ENCODE measurements at places on chromosomes 12 and 14.

- no peak for DNase-seq
Measured at GRCh38 chr14:31965071-31965734, 111.9 kb upstream of the ARHGAP5 start.

- no peak for DNase-seq
Measured at GRCh38 chr12:123050331-123050831, 69.9 kb downstream of the ARL6IP4 start.

GRCh38 chr12:99767809-99768208 is 120.3 kb downstream of the GARIN6 start:
- DNase-seq = no peak

DNA sequence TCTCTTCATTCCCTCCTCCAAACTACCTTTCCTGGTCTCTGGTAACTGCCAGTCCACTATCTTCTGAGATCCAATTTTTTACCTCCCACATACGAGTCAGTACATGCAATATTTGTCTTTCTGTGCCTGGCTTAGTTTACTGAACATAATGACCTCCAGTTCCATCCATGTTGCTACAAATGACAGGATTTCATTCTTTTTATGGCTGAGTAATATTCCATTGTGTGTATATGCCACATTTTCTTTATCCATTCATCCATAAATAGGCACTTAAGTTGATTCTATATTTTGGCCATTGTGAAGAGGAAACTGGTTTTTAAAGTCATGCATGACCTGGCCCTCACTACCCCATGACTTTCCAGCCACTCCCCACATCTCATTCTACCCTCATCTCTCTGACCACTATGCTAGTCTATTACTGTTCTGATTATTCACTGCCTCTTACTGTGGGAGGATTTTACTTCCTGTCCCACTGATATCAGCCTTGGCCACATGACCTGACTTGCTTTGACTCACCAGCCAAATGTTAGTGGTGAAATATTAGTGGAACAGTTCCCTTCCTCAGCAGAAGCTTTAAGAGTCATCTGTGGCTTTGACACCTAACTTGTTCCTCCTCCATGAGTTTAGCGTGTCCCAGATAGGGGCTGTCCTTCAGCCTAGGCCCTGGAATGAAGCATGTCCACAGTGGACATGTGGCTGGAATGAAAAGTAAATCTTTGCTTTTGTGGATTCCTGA is 52.2 kb downstream of the GOLGA5 start:
- DNase-seq = no peak

- no peak for DNase-seq
Measured at GRCh38 chr12:42450248-42450647, 124.3 kb downstream of the PPHLN1 start.

DNA sequence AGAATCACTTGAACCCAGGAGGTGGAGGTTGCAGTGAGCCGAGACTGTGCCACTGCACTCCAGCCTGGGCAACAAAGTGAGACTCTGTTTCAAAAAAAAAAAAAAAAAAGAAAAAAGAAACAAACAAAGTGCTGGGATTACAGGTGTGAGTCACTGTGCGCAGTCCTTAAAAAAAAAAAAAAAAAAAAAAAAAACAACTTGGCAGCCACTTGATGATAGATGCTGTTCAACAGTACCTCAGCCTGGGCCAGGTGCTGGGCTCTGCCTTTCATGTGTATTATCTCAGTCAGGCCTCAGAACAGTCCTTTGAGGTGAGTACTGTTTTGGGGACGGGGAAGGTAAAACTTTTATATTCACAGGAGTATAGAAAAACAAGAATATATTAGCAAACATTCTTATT is 9.6 kb downstream of the ACADS start:
- no peak for DNase-seq

GRCh38 chr12:132302466-132303358 is 26.7 kb downstream of the GALNT9 start:
- DNase-seq = no peak

DNA sequence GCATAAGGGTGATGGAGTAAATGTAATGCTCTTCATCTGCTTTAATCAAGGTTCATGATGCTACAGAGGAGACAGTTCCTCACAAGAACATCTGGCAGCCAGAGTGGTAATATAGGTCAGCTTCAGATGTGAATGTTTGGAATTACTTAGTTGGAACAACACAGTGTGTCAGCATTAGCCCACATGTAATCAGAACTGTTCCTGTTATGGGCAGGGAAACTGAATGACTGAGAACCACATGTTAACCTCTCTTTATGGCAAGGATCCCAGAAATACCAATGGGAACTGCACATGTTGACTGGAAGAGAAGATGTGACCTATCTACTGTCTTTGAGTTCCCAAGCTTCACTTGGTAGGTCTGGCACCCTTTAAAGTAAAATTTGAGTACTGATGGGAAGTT is 390.1 kb upstream of the PDE3A start:
- no peak for DNase-seq

DNA sequence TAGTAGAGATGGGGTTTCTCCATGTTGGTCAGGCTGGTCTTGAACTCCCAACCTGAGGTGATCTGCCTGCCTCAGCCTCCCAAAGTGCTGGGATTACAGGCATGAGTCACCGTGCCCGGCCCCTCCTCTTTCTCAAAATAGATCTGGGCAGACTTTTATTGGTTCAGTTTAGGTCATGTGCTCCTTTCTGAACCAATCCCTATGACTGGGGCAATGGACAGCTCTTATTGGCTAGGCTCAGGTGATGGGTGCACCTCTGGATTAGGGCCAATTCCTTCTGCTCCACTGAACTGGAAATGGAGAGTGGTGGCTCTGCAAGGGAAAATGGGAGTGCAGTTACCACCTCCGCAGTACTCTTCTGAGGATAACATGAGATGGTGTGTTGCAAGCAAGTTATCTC is 6.2 kb upstream of the ATP6V0A2 start:
- no peak for DNase-seq

- no peak for DNase-seq
Measured at GRCh38 chr12:33427071-33427470, 12.5 kb downstream of the SYT10 start.

DNA sequence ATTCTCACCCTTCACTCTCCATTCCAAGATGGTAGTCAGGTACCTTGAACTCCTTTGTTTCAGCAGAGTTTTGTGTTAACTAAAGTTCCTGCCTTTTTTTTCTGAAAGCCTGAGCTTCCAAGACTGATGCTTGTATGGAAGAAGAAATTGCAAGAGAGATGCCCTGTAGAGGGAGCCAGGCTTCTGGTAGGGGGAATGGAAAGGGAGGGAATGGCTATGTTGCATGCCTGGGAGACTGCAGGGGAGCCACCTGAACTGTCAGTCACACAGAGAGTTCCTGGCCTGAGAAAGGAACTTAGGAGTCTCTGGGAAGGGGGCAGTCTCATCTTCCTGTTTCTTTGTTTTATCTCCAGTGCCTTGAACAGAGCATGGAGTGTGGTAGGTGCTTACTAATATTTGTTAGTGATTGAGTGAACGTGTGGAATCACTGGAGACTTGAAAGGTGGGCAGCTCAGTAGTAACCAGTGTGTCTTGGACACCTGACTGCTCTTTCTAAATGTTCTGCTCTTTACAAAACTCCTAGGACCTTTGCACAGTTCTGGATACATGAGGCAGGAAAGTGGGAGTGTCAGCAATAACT is 132.2 kb downstream of the ANO4 start:
- DNase-seq = no peak

DNA sequence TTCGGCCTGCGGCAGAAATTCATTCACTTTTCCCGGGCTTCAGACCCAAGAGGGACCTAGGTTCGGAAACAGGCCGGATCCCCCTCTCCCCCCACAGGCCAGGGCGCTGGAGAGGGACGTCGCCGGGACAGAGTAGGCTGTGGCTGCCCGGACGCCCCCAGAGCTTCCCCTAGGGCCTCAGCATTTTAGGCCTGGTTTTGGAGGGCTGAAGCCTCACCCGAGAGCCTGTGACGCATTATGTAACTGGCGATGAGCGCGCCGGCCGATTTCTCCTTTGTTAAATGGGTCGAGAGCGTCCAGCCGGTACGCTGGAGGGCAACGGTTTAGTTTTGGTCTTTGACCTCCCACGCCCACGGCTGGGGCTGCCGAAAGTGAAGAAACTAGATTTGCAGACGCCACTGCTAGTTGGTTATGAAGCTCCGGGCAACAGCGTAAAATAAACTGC is 657 bp downstream of the PEBP1 start:
- DNase-seq = no peak

- no peak for DNase-seq
Measured at GRCh38 chr14:72515779-72516770, 377.8 kb downstream of the DPF3 start.

DNA sequence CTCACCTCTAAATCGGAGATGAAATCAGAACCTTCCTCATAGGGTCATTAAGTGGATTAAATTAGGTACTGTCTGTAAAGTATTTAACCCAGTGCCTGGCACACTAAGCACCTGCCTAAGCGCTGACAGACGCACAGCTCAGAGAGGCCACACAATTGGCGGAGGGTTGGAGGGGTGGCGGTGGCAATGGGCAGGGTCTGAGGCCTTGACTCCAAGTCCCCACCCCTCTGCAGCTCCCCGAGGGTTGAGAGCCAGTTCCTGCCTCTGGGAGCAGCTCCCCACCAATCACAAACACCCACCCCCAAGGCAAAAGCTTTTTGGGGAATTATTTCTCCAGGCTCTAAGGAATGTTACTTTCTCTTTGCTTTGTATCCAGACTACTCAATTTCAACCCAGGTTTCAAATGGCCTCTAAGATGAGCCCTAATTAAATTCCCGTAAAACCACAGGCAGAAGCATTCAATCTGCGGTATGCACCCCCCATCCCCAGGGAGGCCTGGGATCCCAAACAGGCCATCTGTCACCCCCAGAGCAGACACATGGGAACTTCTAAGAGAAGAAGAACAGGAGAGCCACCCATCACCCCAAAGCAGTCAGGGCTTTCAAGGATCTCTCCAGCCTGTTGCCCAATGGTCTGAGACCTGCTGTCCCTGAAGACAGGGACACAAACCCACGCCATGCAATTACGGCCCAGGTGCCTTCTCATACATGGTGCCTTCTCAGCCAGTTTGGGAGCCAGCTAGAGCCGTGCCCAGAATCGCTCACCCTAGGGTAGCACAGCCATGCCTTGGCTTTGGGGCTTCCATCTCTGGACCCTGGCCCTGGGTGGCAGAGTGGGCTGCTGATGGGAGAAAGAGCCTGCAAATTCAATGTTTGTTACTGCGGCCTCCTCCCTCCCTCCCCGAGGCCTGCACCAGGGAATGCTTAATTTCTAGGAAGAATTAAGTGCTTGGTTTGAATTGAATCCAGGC is 66.1 kb downstream of the CHGA start:
- DNase-seq = peak; percentile 77

GRCh38 chr14:81535396-81536164 is 1.9 kb upstream of the SEL1L start:
- DNase-seq = no peak

DNA sequence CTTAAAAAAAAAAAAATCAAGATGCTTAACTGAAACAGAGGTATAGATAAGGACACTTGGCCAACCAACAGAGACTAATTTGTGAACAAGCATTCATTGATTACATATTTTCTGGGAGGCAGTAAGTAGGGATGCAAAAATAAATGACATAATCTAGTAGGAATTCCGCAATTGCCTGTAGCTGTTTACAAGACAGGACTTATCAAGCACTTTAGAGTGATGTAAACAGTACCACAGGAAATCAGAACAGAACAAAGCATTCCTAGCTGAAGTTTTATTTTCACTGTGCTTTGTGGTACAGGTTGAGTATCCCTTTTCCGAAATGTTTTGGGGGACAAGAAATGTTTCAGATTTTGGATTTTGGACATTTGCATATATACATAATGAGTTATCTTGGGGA is 68.2 kb upstream of the FGD4 start:
- no peak for DNase-seq

DNA sequence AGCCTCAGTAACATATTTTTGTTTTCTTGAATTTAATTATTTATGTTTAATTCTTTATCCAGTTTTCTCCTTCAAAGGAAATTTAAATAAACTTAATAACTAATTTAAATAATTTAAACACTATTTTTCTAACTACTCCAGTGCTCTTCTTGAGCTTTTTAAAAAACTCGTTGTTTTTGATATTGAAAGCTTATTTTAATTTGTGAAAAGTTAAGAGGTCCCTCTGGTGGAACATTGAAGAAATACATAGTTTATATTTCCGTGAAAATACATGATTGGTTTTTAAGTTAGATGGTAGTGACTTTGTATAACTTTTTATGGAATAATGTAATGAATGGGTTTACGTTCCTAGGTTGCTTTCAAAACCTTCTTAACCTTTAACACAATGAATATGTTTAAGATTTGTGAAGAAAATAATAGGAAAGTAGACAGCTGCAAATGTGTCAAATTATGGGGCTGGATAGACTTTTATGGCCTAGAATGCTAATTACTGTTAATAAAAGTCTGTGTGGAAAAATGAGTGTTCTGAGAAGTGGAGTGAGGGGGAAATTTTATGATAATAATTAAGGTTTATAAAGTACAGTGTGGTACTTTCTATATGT is 45.9 kb upstream of the MSRB3 start:
- DNase-seq = no peak

- no peak for DNase-seq
Measured at GRCh38 chr14:93685121-93685895, 103.0 kb downstream of the PRIMA1 start.

Data from DMS 273 treated with DMSO at 0.1 percent for 48 hours (cell line).